GM12892 (cell line): ENCODE measurements at places on chromosomes 16 and 17.
A peak's percentile ranks its signal among the peaks of the same experiment; 100 is the strongest.

DNA sequence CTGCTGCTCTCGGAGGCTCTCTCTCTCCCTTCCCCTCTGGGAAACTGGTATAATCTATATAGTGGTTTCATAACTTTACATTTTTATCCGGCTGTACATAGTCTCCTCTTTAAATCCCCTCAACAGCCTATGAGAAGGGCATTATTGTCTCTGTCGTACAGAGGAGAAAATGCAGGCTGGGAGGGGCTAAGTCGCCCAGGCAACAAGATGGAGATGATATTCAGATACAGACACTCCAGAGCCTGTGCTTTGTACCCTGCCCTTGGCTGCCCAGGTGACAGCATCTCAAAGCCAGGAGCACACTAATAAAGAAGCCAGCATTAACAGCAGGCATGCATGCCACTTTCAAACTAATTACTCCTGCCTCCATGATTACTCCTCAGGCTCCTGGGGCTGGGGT, 4.7 kb upstream of the EIF1 start:
- DNase-seq, result no peak

DNA sequence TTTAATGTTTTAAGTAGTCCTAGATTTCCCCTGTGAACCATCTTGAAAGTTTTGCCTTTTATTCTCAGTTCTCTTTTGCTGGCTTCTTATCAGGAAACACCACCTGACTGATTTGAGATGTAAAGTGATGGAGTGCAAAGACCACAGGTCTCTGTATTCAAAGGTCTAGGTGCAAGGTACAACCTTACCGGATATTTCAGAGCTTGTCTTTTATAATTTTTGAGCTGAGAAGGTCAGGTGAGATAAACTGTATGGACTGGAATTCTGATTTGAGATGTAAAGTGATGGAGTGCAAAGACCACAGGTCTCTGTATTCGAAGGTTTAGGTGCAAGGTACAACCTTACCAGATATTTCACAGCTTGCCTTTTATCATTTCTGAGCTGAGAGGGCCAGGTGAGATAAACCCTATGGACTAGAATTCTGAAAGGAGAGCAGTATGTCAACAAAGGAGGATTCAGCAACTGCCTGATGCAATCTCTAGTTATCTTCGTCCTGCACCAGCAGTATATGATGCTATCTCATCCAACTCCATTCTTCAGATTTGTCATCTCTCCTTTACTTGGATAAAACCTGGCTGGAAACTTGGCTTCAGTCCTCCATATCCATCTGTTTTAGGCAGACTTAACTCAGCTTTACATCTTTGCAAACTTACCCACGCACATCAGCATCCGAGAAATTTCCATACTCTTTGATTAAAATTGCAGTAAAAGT, 64.3 kb downstream of the CENPV start:
- DNase-seq, result no peak

DNA sequence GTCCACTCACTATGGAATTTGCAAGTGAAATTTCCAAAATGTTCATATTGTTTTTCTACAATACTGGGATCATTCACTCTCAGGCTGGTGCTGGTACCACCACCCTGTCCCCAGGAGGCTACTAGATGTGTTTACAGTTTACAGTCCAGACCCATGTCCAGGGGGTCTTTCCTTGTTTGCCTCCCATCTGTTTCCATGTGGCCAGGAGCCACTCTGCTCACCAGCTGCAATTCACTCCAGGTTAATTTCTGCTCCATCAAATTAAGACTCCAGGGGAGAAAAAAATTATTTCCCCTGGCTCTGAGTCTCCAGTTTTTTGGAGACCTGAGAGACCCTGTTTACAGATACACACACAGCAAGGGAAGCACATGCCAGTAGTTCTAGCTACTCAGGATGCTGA, 12.5 kb upstream of the SRSF1 start:
- DNase-seq, result no peak

- peak; percentile 93 for DNase-seq
Measured at GRCh38 chr17:4498461-4499397, at the start of gene SPNS2. Gene SPNS2, plus strand, starts transcription at chr17:4498881. Its CDS starts 167 bp downstream, at chr17:4499048.

- DNase-seq, result no peak
Measured at GRCh38 chr16:52227851-52228250, 319.1 kb downstream of the TOX3 start.

- DNase-seq, result no peak
Measured at GRCh38 chr17:8857919-8858318, 9.6 kb downstream of the PIK3R6 start.

GRCh38 chr16:31712064-31712540, 161.5 kb upstream of the ZNF267 start:
- no peak for DNase-seq

DNA sequence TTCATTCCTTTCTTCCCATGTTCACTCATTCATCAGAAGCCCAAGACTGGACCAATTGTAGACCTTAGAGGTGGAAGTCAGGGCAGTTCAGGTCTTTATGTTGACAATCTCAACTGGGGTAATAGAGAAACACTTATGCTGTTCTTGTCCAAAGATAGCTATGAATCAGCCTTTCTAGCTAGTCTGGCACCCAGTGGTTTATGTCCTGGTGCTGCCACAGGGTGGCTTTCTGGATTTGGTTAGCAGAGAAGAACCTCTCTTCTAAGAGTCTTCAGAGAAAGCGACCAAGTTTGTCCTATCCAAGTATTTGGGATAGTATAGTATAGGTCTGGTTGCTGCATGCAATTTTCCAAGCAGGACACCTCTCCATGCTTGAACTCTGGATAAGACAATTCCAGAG, 83.3 kb downstream of the NOG start:
- DNase-seq, result no peak

DNA sequence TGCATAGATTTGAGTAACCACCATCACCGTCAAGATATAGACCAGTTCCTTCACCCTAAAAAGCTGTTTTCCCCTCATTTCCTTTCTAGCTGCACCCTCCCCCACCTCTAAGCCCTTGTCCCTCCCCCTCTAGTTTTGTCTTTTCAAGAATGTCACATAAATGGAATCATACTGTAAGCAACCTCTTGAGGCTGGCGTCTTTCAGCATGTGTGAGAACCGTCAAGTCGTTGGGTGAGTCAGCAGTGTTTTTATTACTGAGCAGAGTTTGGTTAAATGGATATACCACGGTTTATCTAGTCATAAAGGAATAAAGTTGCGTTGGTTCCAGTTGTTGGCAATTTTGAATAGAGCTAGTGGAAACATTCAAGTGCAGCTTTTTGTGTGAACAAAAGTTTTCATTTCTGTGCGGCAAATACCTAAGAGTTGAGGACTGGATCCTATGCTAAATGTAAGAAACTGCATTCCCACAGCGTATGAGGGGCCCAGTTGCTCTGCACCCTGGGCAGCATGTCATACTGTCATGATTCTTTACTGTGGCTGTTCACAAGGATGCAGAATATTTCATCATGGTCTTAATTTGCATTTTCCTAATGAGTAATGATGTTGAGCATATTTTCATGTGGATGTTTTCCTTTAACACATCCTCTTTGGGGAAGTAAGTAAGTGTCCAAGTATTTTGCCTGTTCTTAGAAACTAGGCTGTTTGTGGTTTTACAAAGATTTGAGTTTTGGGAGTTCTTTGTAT, 264.3 kb downstream of the CPPED1 start:
- DNase-seq, result no peak

- no peak for DNase-seq
Measured at GRCh38 chr16:81708266-81709015, 70.7 kb upstream of the PLCG2 start.

- DNase-seq, result no peak
Measured at GRCh38 chr17:65088621-65089360, 32.3 kb upstream of the GNA13 start.

DNA sequence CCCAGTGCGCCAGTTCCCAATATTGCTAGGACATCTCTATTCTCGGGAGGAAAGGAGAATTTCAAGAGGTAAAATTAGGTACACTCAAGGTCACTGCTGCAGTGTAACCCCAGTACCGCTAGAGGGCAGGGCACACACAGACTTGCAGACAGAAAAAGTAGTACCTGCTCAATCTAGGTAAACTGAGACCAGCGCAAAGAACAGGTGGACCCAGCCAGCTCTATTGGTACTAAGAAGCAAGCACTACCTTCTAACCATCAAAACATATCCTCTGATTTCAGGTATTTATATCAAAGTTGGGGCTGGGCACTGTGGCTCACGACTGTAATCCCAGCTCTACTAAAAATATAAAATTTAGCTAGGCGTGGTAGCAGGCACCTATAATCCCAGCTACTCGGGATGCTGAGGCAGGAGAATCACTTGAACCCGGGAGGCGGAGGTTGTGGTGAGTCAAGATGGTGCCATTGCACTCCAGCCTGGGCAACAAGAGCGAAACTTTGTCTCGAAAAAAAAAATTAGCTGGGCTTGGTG, 3.6 kb upstream of the WDR81 start:
- no peak for DNase-seq

- no peak for DNase-seq
Measured at GRCh38 chr17:61276806-61277205, 122.8 kb upstream of the TBX2 start.

DNA sequence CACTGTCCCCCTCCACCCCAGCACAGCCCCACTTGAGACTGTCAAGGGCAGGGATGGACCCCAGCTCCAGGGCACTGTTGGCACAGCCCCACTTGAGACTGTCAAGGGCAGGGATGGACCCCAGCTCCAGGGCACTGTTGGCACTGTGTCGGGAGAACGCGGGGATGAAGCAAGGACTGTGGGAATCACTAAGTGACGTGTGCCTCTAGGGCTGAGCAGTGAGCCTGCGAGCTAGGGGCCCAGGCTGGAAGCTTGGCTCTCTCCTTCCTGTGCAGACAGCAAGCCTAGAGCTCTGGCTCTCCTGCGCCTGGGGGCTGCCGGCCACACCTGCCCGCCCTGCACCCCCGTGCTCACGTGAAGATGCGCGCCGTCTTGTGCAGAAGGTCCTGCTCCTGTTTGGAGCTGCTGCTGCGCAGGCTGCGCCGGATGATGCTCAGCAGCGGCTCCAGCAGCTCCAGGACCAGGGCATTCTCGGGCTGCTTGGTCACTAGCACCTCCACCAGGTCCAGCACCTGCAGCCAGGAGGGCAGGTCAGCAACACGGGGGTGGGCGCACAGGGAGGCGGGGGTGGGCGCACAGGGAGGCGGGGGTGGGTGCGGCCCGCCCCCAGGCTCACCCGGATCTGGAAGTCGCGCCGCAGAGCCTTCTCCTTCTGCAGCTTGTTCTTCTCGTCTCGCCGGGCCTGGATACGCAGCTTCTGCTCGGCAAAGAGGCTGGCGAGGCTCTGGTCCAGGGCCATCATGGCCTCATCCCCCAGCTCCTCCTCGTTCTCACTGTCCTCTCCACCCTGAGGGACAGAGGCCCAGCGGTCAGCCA, 10.8 kb downstream of the MYBBP1A start:
- DNase-seq, result no peak

GRCh38 chr16:14562691-14563491, 67.2 kb downstream of the PARN start:
- no peak for DNase-seq

DNA sequence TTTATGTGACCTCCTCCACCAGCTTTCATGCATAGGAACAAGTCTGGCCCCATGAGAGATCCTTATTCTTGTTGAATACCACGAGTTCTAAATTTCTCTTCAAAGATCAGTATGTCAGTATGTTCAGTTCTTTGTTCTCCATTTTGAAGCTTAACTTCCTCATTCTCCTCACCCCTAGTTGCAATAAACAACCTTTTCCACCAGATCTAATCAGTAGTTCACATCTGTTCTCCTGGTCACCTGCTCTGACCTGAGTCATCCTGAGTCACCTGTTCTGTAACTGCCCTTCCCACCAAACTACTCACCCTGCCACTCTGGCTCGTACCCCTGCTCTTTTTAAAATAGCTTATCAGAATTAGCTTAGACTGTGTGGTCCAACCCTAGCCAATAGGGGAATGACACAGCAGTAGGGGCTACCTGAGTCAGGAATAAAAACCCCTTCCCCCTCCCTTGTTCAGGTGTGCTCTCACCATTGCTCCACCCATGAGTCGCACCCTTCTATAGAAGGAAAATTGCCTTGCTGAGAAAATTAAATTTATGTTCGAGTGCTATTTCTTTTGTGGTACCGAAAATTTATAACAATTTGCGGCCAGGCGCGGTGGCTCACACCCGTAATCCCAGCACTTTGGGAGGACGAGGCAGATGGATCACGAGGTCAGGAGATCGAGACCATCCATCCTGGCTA, 94.6 kb downstream of the EMP2 start:
- no peak for DNase-seq

DNA sequence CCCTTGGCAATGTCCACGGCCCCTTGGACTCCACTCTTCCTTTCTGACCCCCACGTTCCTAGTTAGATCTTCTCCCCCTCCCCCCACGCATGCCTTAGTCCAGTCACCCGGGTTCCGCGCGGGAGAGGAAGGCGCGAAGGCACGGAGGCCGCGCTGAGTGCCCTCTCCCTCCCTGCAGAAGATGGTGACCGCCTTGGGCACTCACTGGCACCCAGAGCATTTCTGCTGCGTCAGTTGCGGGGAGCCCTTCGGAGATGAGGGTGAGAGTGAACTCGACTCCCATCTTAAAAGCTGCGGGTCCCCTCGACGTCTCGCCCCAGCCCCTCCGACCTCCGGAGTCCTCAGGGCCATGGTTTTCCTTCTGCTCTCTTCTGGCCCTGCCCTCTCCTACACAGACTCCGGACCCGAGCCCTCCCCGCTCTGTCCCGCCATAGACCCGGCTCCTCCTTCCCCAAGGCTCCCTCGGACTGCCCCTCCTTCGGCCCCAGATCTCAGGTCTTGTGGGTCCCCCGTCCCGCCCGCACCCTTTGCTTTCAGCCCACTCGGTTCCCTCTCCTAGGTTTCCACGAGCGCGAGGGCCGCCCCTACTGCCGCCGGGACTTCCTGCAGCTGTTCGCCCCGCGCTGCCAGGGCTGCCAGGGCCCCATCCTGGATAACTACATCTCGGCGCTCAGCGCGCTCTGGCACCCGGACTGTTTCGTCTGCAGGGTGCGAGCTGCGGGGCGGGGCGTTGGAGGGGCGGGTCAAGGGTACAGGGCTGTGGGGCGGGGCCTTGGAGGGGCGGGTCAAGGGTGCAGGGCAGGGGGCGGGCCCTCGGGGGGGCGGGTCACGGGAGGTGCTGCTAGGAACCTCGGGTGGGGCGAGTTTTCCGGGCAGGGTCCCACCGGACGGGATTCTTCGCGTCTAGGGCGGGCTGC, 4.6 kb downstream of the TGFB1I1 start:
- DNase-seq, result peak; percentile 89

DNA sequence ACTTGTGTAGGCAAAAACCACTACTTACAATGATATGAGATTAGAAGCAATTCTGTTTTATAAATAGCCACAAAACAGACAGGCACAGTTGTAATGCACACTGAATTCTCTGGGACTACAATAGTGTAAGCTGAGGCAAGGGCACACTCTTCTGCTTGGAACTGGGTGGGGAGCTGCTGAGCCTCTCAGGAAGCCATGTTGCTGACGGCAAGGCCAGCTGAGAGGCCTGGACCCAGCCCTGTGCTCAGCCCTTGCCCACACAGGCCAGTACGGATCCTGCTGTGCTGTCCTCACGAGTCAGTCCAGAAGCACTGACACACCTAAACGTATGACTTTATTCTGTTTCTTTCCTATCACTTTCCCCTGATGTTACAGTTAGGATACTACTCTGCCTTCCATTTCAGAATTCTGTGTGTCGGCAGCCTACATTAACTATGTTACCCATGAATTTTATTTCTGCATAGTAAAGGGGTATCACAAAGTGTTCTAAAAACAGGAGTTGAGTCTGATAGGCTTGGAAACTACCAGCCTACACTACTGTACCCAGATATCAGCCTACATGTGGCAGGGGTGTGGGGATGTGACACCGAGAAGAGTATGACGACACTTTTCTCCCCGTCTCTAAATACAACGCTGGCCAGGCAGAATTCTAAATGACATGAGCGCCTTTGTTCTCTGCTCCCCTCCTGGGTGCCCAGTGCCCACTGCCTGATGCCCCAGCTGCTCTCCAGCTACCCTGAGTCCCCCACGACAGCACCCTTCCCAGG, 41.1 kb upstream of the FAAP100 start:
- DNase-seq, result no peak
